ENCODE measurements at places on chromosomes 1 and 21.

- DNase-seq: peak; percentile 53
Measured at GRCh38 chr1:97186381-97186780, 464.8 kb downstream of the PTBP2 start.

- DNase-seq: no peak
Measured at GRCh38 chr1:179340918-179341317, 24.9 kb upstream of the AXDND1 start.

- no peak for DNase-seq
Measured at GRCh38 chr1:29502225-29502910, 266.0 kb downstream of the PTPRU start.

- DNase-seq: no peak
Measured at GRCh38 chr1:14282707-14283106, 315.8 kb upstream of the KAZN start.

GRCh38 chr21:42252778-42253340 lies 33.9 kb downstream of the ABCG1 start:
- DNase-seq: no peak

- DNase-seq: peak; percentile 19
Measured at GRCh38 chr1:36517011-36517771, 34.5 kb upstream of the CSF3R start.

DNA sequence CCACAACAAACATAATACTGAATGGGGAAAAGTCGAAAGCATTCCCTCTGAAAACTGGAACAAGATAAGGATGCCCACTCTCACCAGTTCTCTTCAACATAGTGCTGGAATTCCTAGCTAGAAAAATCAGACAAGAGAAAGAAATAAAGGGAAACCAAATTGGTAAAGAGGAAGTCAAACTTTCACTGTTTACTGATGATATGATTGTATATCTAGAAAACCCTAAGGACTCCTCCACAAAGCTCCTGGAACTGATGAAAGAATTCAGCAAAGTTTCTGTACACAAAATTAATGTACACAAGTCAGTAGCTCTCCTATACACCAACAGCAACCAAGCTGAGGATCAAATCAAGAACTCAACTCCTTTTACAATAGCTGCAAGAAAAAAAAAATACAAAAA lies 6.9 kb upstream of the F13B start:
- DNase-seq: peak; percentile 88

DNA sequence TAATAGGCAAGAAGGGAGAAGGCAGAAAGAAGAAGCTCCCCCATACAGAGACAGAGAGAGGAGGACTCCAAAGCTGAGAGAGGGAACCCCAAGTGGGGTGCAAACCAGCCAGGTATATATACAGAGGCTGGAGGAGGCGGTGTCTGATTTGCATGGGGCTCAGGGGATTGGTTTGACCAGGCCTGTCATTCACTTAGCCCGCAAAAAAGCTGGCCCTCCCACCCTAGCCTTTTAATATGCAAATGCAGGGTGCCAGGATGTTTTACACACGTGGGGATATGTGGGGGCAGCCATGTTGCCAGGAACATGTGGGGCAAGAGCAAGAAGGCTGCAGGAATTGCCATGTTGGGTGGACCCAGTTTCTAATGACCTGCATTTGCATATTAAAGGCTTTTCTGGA lies 37.0 kb upstream of the TENT5B start:
- DNase-seq: peak; percentile 39

- DNase-seq: no peak
Measured at GRCh38 chr1:166907763-166908162, 31.7 kb upstream of the TADA1 start.

DNA sequence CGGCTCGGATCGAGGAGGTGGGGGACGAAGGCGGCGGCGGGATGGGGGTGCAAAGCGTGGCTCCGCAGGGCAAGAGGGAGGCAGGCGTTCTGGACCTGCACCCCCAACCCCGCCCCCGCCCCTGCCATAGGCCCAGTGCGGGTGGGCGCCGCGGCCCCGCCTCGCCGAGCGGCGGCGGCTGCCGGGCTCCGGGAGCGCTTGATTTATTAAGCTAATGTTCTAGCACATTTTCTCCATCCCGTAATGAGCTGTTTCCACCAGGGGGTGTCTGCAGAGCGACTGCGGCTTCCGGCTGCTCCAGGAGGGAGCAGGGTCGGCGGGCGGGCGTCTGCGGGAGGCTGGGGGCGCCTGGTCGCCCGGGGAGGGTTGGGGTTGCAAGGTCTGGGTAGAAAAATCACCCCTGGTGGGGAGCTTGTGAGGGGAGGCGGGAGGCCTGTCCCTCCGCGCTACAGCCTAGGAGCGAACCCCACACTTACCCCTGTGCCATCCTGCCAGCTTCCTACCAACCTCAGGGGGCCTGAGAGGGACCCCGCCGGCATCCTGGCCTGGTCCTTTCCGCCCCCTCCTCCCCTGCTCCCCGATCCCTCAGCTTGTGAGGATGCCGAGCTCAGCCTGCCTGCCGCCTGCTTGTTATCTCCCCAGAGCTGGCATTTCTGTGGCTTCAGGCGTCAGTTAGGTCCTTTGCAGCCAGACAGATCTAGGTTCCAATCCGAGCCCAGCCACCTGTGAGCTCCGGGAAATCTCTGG lies 48.5 kb upstream of the ACOT11 start:
- DNase-seq: peak; percentile 55

GRCh38 chr21:29423099-29423870 lies 124.6 kb downstream of the BACH1 start:
- DNase-seq: peak; percentile 4

- no peak for DNase-seq
Measured at GRCh38 chr1:38624336-38625039, 235.1 kb downstream of the RRAGC start.

DNA sequence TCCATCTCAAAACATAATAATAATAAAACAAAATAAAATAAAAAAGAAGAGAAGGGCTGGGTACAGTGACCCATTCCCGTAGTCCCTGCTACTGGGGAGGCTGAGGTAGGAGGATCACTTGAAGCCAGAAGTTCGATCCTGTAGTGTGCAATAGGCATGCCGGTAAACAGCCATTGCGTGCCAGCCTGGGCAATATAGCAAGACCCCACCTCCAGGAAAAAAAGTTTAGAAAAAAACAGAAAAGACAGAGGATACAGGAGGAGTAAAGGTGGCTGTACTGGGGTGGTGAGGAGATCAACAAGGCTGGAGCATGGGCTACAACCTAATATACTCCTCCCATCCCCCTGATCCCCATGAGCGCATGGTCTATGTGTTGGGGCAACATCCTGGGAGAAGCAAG lies 30.8 kb downstream of the PTAFR start:
- DNase-seq: no peak

- DNase-seq: no peak
Measured at GRCh38 chr1:83716641-83717040, 282.3 kb downstream of the TTLL7 start.

DNA sequence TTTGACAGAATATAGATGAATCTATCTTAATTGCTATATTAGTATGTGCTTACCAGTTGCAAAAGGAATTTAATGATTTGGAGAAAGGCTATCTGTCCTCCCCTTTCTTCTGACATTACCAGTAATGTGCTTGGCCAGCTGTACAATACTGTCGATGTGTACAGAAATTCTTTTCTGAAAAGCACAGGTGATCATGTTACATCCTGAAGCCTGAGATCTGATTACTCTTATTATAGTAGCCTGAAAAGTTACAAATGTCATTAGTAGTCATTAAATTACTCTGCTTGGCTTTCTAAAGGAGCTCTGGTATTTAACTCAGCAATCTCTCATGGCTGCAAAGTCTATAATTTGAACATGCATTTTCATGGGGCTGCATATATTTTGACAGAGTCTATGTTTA lies 209.8 kb downstream of the PTPRC start:
- DNase-seq: no peak

Measured in OCI-M1 (cell line).